ENCODE measurements at places on chromosomes 6 and 20.

DNA sequence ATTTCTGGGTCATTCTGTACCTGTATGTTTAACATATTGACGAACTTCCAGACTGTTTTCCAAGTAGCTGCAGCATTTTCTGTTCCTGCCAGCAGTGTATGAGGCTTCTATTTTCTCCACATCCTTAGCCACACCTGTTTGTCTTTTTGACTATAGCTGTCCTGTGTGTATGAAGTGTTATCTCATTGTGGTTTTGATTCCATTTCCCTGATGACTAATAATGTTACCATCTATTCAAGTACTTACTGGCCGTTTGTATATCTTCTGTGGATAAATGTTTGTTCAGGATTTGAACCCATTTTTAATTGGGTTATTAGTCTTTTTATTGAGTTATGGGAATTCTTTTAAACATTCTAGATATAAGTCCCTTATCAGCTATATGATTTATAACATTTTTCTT lies 95.2 kb downstream of the JAG1 start:
- no peak for DNase-seq

DNA sequence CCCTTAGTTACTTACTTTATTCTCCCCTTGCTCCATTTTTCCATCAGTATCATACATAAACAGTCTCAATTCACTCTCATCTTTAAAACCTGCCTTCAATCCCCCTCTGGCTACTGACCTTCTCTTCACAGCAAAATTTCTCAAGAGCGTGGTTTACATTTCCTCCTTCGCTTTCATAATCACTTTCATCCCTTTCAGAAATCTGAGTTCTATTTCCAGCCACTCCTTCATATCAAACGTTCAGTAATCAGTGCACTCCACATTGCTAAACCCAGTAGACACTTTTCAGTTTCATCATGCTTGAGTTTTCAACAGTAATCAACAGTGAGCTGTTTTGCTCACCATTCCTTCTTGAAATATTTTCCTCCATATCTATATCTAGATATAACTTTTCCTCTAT lies 176.7 kb upstream of the HSF2 start:
- no peak for DNase-seq

DNA sequence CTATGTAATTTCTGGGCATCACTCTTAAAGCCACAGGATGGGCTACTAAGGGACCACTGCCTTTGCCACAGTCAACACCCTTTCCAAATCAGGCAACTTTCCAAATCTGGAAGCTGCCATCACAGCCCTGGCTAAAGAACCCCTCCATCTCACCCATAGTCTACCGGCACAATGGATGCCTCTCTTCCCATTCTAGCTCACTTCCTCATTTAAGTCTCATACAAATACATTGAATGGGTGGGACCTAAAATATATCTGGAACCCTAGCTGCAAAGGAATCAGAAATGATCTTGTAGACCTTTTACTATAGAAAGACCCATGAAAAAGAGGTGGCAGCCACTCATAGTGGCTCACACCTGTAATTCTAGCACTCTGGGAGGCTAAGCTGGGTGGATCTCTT lies 3.3 kb upstream of the TREML4 start:
- no peak for DNase-seq

- no peak for DNase-seq
Measured at GRCh38 chr6:20870493-20870892, 336.2 kb downstream of the CDKAL1 start.

DNA sequence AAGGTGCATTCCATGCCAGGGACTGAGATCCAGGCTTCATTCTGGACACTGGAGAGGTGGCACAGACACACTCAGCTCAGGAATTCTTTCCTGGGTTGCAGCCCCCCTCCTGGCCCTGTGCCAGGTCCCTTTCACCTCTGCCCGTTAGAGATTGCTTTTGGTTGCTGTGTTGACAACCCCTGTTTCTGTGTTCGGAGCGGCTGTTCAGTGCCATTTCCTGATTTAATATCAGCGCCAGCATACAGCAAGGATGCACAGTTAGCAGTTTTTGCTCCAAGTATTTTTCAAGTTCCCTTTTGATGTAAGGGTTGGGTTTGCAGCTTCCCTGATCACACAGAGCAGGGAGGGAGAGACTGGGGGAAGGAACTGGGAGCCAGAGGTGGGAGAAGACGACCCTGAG lies 8.5 kb upstream of the MAFB start:
- DNase-seq = no peak

DNA sequence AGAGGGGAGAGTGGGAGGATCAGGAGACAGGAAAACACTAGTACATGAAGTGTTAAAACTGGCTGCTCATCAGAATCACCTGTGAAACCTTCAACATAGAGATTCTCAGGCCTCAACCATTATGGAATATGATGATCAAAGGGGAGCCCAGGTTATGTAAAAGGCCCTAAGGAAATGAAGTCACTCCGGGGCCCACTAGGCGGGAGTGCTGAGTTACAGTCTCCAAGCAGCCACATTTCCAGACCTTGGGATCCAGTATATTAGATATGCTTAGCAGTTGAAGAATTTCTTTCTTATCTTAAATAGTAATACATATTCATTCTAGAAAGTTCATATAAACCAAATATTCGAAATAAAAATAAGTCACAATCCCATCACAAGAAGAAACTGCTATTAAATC lies 476.3 kb downstream of the PRKN start:
- no peak for DNase-seq

DNA sequence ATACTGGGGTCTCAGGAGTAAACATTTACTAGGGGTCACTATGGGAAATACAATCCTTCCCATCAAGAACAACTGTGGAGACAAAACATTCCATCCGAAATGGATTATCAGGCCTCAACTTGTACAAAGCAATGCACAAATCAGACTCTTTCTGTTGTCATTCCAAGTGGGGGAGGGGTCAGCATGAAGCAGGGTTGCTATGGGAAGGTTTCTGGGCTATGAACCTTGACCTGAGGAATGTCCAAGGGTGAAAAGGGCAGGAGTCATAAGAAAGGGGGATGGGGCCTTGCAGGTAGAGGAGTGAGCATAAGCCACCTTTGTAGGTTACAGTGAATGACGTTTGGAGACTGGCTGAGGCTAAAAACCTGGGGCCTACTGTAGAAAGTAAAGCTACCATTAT lies 3.1 kb downstream of the METTL24 start:
- DNase-seq = no peak

DNA sequence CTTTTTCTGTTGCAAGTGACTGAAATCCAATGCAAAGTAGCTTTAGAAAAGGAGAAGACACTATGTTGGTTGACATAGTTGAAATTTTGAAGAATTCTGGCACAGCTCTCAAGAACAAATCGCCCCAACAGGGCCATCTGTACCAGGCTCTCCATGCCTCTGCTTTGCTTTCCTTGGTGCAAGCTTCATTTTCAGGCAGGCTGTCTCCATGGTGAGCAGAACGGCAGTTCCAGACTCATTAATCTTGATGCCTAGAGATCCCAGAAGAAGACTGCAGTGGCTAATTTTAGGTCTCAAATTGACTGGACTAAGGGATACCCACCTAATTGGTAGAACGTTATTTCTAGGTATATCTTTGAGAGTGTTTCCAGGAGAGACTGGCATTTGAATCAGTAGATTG lies 950.7 kb upstream of the FLRT3 start:
- DNase-seq = no peak

GRCh38 chr20:10074513-10074912 lies 39.7 kb downstream of the ANKEF1 start:
- no peak for DNase-seq

GRCh38 chr6:113495521-113495920 lies 361.6 kb upstream of the MARCKS start:
- no peak for DNase-seq

All from activated effector memory CD4-positive, alpha-beta T cell treated with anti-CD3 and anti-CD28 coated beads, Interleukin-2, amount 50 U/mL, for 16 hours (primary cell).